Stimulated activated effector memory CD8-positive, alpha-beta T cell treated with anti-CD3 and anti-CD28 coated beads, Interleukin-12 subunit alpha, Interleukin-12 subunit beta, amount 100 ng/mL, for 72 hours (primary cell): ENCODE measurements at places on chromosomes 16 and 17.

- no peak for DNase-seq
Measured at GRCh38 chr17:78996781-78997201, 12.8 kb downstream of the CANT1 start.

DNA sequence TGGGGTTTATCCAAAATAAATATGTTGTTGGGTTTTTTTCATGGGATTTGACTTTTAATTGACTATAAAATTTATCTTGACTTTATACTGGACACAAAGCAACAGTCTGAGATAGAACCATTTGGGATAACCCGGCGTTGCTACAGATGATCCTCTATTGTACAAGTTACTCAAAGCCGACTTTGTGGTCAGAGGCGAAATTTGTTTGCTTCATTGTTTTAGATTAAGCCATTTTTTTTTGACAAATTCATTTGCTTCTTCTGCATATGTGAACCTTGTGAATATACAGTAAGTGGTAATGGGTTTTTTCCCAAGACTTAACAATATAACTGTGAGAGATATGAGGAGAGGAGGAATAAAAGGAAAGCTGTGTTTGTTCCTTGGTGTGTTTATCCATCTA, 11.8 kb downstream of the MYO1D start:
- no peak for DNase-seq

- DNase-seq: peak; percentile 77
Measured at GRCh38 chr17:7237761-7238419, 1.4 kb downstream of the PHF23 start.

GRCh38 chr16:73329358-73330286, 281.7 kb upstream of the ZFHX3 start:
- no peak for DNase-seq

- no peak for DNase-seq
Measured at GRCh38 chr17:40846515-40847144, 20.4 kb downstream of the KRT12 start.

GRCh38 chr17:12665263-12666210, at the start of gene MYOCD:
Gene MYOCD, plus strand, starts transcription at chr17:12665890. Its CDS starts 299 bp downstream, at chr17:12666189.
- DNase-seq: no peak

- DNase-seq: no peak
Measured at GRCh38 chr16:68993885-68994284, 111.6 kb upstream of the HAS3 start.

- no peak for DNase-seq
Measured at GRCh38 chr16:67770346-67770991, 35.9 kb downstream of the RANBP10 start.

- no peak for DNase-seq
Measured at GRCh38 chr17:13986855-13987254, 82.4 kb upstream of the COX10 start.

DNA sequence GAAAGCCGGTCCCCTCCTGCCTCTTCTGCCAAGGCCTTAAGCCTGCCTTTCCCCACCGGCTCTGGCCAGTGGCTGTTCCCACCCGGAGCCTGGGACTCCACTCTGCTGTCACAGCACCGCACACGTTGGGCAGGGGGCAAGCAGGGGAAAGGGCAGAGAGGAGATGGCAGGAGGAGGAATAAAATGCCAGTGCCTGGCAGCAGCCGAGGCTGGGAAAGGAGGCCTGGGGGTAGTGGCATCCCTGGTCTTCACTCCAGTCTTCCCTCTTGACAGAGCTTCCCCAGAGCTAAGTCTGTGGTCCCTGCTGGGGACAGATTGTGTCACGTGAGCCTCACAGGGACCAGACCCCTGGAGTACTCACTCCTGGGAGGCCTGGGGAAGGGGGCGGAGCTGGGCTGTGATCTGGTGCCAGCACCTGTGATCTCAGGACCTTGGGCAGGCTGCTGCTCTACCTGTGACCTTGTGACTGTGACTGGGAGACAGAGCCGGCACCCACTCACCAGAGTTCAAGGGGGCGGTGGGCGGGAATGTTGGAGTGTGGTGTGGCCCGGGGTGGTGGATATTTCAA, 97.2 kb upstream of the GSE1 start:
- DNase-seq: no peak

DNA sequence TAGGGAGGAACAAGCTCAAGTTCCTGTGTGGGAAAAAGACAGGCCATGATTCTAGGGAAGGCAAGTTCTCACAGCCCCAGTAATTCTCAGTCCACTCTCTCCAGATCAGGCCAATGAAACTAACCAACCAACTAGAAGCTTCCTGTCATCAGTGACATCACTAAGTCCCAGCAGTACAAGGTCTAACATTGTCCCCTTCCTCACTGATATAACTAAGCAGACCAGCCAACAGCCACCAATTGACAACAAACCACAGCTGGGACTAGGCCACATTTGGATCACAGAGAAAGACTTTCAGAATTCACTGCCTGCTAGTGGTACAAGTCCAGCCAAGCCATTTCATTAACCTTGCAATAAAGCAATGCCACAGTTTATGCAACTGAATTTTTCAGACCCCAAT, 94.0 kb downstream of the CACNG1 start:
- no peak for DNase-seq

GRCh38 chr17:77581480-77581879, 377.0 kb upstream of the TNRC6C start:
- no peak for DNase-seq

DNA sequence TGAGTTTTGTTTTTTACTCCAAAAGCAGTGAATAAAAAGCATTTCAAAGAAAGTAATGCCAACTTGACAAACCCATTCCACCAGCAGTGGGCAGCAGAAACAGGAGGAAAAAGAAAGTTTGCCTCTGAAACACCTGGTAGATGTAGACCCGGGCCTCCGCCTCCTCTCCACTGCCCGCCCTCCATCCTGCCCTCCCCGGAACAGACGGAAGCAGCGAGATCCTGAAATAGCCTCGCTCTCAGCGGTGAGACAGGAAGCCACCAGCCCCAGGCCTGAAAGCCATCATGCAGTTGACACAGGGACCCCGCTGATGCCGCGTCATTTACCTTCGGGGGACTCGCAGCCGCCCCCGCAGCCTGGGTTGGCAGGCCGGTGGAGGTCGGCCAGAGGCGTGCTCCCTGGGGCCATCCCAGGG, 67.8 kb downstream of the C16orf78 start:
- DNase-seq: peak; percentile 69

GRCh38 chr16:69373019-69373418, 12.8 kb downstream of the TERF2 start:
- DNase-seq: no peak

DNA sequence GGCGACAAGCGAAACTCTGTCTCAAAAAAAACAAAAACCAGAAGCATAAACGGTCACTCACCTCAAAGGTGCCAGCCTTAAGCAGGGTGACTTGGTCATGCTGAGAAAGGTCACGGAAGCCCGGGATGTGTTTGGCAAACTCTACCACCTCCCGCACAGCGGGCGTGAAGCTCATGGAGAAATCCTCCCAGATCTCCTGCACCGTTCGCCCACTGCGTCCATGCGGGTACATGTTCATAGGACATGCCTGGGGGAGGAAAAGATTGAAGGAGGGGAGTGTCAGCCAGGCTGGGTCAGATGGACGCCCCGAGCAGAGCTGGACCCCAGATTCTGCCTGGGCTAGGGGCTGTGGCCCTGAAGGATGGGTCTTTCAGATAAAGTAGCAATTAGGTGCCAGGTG, 5.5 kb downstream of the NR1D1 start:
- no peak for DNase-seq

GRCh38 chr17:82563318-82563717, 43.8 kb downstream of the FOXK2 start:
- DNase-seq: no peak

DNA sequence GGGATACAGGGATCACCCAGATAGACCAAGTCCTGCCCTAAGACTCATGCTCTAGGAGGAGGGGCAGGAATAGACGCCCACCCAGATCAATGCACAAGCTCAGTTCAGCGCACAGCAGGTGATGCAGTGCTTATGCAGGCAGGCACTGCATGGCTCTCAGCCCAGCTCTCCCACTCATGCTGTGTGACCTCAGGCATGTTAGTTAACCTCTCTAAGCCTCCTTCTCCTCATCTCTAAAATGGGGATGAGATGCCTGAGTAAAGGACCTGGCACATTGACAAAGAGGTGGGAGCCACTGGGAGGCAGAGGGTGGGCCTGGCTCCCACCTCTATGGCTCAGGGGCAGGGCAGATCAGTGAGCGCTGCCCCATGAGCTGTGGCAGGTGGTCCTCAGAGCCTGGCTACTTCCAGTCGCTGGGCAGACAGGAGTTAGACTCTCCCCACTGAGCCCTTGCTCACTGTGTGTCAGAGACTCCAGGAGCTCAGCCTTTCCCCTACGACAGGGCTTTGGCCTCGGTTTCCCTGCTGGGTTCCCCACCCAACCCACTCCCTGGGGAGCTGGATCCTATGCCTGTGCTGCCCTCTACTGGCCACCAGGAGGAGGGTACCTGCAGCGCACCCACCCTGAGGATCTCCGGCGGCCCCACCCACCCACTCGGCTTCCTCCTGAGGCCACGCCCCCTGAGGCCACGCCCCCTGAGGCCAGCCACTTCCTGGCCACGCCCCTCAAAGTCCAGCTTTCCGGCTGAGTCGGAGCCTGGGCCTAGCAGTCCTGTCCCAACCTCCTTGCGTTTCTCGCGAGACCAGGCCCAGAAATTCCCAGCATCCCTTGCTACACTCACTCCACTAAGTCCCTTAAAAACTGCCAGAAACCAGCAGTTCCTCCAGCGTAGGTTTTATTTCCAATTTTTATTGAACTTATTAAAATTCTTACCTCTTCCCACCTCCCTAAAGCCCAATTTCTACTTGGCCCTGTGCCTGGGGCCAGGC, 196.1 kb downstream of the GSG1L start:
- DNase-seq: peak; percentile 45

DNA sequence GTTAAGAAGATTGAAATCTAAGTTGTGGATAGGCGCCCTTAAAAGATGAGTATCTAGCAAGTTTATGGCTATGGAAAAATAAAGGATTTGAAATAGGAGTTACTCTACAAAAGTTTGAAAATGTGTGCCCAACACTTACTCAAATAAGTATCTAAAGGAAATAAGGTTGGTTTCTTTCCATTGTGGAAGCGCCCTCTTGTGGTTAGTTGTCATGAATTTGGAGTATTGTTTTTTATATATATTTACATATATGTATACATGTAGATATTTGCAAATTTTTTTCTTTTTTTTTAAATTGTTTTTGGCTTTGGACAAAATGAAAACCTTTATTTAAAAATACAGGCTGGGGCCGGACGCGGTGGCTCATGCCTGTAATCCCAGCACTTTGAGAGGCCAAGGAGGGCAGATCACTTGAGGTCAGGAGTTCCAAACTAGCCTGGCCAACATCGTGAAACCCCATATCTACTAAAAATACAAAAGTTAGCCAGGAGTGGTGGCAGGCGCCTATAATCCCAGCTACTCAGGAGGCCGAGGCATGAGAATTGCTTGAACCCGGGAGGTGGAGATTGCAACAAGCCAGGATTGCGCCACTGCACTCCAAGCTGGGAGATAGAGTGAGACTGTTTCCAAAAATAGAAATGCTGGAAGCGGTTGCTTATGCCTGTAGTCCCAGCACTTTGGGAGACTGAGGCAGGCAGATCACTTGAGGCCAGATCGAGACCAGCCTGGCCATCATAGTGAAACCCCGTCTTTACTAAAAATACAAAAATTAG, 24.0 kb upstream of the VPS4A start:
- peak; percentile 21 for DNase-seq

GRCh38 chr16:55534756-55535155, 25.9 kb downstream of the LPCAT2 start:
- DNase-seq: no peak

DNA sequence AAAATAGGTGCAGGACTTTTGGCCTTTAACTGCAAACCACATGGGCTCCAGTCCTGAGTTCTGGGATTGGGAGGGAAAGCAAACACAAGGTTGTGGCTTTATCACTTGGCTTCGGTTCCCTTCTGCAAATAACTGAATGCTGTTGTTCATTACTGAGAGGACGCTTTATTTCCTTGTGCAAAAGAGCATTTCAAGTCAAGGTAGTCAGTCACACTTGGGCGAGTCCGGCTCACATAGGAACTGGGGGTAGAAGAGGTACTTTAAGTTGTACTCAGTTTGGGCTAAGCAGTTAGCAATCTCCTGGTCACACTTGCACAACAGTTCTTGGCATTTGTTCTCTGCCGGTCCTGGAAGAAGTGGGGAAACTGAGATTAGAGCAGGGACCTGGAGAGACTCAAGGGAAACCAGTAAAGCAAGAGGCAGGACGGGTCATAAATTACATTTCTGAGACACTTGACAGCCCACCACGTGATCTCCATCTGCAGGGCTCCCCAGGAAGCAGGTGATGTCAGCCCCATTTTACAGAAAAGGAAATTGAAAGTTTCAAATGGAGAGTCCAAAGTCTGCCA, 21.6 kb downstream of the PLA2G10 start:
- DNase-seq: no peak

DNA sequence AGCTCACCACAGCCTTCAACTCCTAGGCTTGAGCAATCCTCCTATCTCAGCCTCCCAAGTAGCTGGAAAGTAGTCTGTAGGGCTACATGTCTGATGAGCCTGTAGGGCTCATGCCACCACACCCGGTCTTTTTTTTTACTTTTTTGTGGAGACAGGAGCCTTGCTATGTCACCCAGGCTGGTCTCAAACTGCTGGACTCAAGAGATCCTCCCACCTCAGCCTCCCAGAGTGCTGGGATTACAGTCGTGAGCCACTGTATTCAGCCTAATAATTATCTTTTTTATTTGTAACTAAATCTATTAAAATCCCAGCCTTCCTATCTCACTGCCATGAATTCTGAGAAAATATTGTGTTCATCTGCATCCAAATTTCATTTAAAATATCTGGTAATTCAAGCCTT, 15.1 kb downstream of the BRIP1 start:
- DNase-seq: no peak

- DNase-seq: no peak
Measured at GRCh38 chr17:38559880-38560230, 45.9 kb downstream of the SRCIN1 start.

GRCh38 chr17:49995055-49995738, at the start of gene DLX3:
Gene DLX3, minus strand, starts transcription at chr17:49995224. Its CDS starts 226 bp downstream, at chr17:49994998.
- DNase-seq: no peak

DNA sequence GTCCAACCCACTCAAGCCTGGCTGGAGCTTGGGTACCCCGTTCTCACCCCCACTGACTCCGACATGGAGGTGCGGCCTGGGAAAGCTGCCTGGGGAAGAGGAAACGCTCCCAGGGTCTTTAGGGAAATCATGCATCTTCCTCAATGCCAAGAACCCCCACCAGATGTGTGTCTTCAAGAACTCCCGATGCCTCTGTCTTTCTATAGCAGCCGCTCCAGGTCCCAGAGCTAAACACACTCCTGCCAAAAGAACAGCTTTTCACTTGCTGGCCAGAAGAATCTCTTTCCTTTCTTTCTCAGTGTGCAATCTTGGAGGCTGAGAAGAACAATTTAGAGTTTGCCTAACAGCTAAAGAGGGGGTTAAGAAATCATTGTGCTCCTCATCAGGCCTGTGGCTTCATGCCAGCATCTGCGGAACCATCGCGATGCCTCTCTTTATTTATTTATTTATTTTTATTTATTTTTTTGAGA, 41.1 kb upstream of the MTSS2 start:
- DNase-seq: no peak
